ENCODE measurements at places on chromosomes 16 and 17. TPM values are rescaled to one million over a fixed set of nuclear protein-coding genes. Genes with fewer than 3 reads are reported as not detected.

DNA sequence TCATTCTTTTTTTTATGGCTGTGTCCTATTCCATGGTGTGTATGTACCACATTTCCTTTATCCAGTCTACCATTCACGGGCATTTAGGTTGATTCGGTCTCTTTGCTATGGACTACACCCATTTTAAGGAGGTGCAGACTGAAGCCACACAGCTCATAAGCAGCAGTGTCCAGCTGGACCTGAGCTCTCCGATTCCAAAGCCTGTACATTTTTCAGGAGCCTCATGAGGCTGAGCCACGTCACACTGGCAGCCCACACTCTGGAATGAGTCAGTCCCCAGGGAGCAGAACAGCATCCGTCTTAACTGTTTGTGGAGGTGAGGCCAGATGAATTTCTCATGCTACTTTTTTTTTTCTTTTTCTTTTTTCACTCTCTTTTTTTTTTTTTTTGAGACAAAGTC is 116.1 kb downstream of the C16orf95 start:
- H3K4me3 ChIP-seq: no peak overlapping the region
- DNase-seq: no peak
- H3K27me3 ChIP-seq: peaks cover 11% of the 10 kb centered on the region
- H3K36me3 ChIP-seq: no peaks in the 10 kb centered on the region
- no peak overlapping the region for H3K27ac ChIP-seq

DNA sequence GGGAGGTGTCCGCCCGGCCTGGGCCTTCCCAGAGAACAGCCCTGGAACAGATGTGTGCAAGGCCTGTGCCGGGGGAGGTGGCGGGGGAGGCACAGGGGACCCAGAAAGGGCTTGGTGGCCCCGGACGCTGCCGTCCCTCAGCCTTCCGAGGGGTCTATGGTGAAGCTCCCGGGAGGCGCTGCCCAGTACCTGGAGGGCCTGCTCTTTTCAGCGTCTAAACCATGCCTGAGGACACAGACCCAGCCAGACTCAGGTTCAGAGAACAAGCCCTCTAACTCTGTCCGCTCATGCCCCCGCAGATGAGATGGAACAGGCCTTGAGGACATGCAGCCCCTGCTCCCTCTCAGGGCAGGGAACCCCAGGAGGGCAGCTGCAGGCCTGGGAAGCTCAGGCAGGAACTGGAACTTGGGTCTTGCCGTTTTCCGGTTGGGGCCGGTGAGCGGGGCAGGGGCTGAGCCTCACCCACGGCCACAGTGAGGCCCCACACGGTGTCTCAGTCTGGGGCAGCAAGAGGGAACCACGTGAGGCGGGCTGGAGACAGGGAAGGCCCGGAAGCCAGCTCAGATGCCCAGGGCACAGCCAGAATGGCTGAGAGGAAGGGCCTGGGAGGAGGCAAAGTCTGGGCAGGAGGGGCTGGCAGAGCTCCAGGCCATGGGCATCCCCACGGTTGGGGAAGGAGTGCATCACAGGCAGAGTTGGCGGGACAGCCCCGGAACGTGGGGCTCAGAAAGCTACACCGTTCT is 12.5 kb downstream of the SLC16A3 start:
- H3K4me3 ChIP-seq: no peak overlapping the region
- H3K36me3 ChIP-seq: peaks cover 30% of the 10 kb centered on the region
- peaks cover 30% of the 10 kb centered on the region for H3K4me1 ChIP-seq
- peak overlapping the region; percentile 81 for H3K27ac ChIP-seq

- DNase-seq: no peak
- peaks cover 20% of the 10 kb centered on the region for H3K4me1 ChIP-seq
- no peak overlapping the region for H3K27ac ChIP-seq
- no peaks in the 10 kb centered on the region for H3K27me3 ChIP-seq
- peaks cover 23% of the 10 kb centered on the region for H3K36me3 ChIP-seq
Observed at GRCh38 chr17:81556175-81556691, 4.1 kb upstream of the FAAP100 start.

DNA sequence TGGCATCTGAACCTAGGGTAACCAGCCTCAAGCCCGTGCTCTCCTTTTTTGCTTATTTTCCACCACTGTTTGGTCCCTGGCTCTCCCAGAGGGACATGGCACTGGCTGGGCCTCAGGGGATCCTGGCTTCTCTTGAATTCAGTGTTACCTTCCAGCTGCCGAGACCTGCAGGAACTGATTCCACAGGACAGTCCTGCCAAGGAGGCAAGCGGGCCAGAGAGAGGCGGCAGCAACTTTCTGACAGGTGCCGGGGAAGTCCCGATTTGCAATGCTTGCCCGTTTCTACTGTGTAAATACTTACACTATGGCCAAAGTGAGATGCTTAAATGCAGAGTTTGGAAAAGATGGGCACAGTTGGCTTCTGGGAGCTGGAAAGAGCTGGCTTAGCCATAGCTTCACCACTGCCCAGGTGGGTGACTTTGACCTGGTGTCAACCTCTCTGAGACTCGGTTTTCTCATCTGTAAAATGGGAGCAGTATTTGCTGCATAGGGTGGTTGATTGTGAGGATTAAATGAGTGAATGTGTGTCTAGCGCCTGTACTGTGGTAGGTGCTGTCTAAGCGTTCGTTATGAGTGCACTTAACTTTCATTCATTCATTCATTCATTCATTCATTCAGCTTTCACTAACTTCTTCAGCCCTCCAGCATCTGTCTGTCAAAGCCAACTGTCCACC is 124.9 kb downstream of the CMIP start:
- H3K27ac ChIP-seq: no peak overlapping the region
- H3K27me3 ChIP-seq: no peaks in the 10 kb centered on the region
- peaks cover 4% of the 10 kb centered on the region for H3K36me3 ChIP-seq
- H3K4me3 ChIP-seq: no peak overlapping the region
- DNase-seq: no peak

- H3K4me1 ChIP-seq: no peaks in the 10 kb centered on the region
- H3K27ac ChIP-seq: no peak overlapping the region
- H3K4me3 ChIP-seq: no peak overlapping the region
- no peaks in the 10 kb centered on the region for H3K36me3 ChIP-seq
- H3K27me3 ChIP-seq: peaks cover 7% of the 10 kb centered on the region
Observed at GRCh38 chr16:6020162-6020985, 922.8 kb upstream of the EEF2KMT start.

GRCh38 chr16:48422537-48422936 is 37.3 kb upstream of the SIAH1 start:
- no peaks in the 10 kb centered on the region for H3K36me3 ChIP-seq
- no peak for DNase-seq
- no peak overlapping the region for H3K4me3 ChIP-seq
- no peak overlapping the region for H3K27ac ChIP-seq
- H3K27me3 ChIP-seq: peaks cover 3% of the 10 kb centered on the region

GRCh38 chr17:79624718-79625478 is 14.0 kb upstream of the RBFOX3 start:
- H3K27ac ChIP-seq: no peak overlapping the region
- peaks cover 3% of the 10 kb centered on the region for H3K27me3 ChIP-seq
- H3K36me3 ChIP-seq: no peaks in the 10 kb centered on the region

- H3K27ac ChIP-seq: no peak overlapping the region
- no peak overlapping the region for H3K4me3 ChIP-seq
- H3K36me3 ChIP-seq: peaks cover 2% of the 10 kb centered on the region
- DNase-seq: no peak
- H3K27me3 ChIP-seq: no peaks in the 10 kb centered on the region
- no peaks in the 10 kb centered on the region for H3K4me1 ChIP-seq
Observed at GRCh38 chr17:74249590-74250270, 24.3 kb upstream of the DNAI2 start.

Gene AGRP
- total RNA-seq: not detected

Gene MYCBPAP
- total RNA-seq: 2.6 TPM

Gene CDH15
- total RNA-seq: not detected

Gene FBXW10
- not detected for total RNA-seq

Gene CXCL16
- total RNA-seq: 3.7 TPM

Gene RAB37
- total RNA-seq: 6.0 TPM

Gene CFAP119
- 4.4 TPM for total RNA-seq

All from activated T-helper 1 cell treated with anti-CD3 and anti-CD28 coated beads, Interleukin-12 subunit alpha, Interleukin-12 subunit beta, Interleukin-2, Interleukin-4 antibody, amounts not matched to agents 30 ng/mL and 10 ng/mL and 1 ng/mL, durations not matched to agents 14 hours and 24 hours and 36 hours (primary cell).